Calu3 (cell line): ENCODE measurements at places on chromosomes 3 and 15. TPM values are rescaled to one million over a fixed set of nuclear protein-coding genes. Genes with fewer than 3 reads are reported as not detected.

DNA sequence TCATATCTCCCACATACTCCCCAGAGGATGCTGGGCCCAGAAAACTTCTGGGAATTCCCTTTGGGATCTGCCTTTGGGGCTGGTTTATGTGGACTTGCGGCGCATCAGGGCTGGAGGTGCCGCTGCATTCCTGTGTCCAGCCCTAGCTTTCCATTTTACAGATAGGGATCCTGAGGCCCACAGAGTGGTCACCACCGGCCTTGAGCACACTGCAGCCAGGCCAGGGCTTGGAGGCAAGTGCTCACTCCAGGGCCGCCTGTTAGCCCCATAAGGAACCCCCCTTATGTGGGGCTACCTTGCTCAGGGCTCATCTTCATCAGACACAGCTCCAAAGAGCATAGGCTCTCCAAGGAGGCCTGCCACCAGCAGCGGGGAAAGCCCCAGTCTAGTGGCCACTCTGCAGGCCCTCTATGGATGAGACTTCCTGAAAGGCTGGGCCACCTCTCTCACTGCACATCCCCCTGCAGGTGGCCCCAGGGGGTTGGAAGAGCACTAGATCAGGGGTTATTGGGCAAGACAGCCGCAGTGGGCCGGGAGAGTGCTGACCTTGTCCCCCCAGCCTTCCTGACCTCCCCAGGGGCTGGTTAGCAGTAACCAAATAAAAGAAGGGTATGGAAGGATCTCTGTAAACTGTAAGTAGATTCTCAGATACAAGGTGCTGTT, 9.2 kb upstream of the ATP2B2 start:
- DNase-seq, result no peak

GRCh38 chr15:94584833-94585244, 353.5 kb downstream of the MCTP2 start:
- no peak for DNase-seq

DNA sequence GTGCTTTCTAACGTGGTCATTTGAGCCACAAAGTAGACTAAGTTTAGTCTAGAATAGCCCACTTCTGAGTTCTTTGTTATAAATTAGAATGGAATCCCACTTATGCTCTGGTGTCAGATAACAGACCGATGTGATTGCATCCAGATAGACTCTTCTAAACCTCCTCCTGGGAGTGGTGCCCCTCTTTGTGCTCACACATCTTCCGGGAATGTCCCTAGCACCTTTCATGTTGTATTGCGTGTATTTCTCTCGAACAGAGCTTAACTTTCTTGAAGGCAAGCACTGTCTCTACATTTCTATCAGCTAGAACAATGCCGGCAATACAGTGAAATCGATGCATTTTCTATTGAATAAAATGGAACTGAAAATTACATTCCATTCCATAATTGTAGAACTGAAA, 23.0 kb downstream of the CP start:
- no peak for DNase-seq

The MINAR1 gene
- total RNA-seq, result 2.2 and 2.4 TPM in 2 replicates

DNA sequence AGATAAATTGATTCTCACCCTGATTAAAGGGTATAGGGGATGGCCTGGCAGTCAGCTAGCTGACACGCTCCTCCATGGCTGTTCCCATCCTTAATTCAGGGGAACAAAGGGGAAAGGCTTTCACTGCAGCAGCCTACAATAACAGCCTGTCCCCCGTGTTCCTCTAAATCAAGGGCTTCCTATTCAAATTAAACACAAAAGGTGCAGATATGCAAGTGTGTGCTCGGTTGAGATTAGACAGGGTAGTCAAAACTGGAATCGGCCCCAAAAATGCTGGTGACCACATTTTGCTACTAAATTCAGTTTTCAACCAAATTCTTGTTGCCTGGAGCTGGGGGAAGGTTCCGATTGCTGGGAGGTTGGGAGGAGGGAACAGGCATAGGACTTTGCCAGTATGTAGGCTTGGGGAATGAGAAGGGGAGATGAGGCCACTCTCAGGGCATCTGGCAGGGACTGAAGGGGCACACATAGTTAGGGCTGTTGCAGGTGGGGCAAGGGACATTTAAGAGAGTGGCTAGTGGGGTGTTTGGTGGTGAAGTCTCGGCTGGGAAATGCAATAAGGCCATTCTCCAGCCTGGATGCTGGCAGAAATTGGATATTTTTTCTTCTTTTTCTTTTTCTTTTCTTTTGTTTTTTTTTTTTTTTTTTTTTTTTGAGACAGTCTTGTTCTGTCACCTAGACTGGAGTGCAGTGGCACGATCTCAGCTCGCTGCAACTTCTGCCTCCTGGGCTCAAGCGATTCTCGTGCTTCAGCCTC, 32.9 kb upstream of the CTSH start:
- DNase-seq, result no peak

The ZNF80 gene
- not detected in 2 replicates for total RNA-seq

GRCh38 chr15:56251315-56252095, 7.8 kb upstream of the RFX7 start:
- no peak for DNase-seq

GRCh38 chr15:68815598-68815997, 5.1 kb downstream of the ANP32A start:
- no peak for DNase-seq

- DNase-seq, result no peak
These were observed 10.1 kb upstream of the CHCHD6 start for GRCh38 chr3:126693921-126694320.

DNA sequence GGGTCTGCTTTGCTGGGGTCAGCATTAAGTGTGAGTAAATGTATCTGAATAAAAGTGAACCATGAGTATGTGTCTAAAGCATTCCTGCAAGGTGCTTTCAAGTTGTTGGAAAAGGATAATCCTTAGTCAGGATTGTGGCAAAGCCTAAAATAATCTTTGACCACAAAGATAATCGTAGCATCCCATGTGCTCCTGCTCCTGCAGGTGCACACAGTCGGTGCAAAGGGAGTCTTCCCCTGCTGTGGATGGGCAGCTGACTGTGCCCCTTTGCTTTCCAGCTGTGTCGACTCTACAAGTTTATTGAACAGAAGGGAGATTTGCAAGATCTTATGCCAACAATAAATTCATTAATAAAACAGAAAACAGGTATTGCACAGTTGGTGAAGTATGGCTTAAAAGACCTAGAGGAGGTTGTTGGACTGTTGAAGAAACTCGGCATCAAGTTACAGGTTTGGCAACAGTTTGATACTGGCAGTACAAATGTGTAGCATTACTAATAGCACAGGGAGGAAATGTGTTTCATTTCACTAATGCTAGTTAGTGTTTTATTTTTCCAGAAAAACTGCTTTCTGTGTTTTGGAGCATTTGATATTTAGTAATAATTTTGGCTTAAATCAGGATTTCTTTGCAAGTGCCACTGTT, 22.6 kb downstream of the SRP14 start:
- no peak for DNase-seq

DNA sequence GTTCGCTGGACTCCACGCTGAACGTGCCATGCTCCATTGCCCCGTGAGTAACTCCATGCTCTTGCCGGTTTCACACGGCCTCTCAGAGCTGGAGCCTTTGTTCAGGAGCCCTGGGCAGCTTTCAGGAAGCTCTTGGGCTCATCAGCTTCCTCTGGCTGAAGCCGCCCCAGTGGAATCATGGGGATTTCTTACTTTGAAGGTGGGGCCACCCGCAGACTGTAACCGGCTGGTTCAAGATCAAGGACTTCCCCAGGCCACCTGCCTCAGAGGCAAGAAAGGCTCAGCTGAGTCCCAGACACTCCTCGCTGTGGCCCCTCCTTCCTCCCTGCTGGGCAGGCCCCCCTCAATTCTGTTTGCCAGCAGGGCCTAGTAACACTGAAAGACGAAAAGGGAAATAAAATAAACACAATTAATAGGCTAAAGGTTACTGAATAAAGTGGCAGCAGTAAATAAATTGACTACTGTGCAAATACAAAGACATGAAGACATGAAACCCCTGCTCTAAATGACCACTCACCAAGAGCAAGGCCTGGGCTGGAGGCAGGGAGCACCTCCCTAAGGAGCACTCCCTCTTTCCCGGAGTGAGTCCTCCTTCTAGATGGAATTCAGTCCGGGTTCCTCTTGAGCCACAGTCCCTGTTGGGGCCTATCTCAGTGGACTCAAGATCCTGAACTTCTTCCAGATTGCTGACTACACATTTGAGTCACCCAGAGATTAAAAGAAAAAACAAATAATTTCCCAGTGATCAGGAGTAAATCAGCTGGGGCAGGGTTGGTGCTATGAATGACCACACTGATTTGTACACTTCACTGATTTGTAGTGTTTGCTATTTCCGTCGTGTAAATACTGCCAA, 51.0 kb downstream of the ZDHHC19 start:
- no peak for DNase-seq

DNA sequence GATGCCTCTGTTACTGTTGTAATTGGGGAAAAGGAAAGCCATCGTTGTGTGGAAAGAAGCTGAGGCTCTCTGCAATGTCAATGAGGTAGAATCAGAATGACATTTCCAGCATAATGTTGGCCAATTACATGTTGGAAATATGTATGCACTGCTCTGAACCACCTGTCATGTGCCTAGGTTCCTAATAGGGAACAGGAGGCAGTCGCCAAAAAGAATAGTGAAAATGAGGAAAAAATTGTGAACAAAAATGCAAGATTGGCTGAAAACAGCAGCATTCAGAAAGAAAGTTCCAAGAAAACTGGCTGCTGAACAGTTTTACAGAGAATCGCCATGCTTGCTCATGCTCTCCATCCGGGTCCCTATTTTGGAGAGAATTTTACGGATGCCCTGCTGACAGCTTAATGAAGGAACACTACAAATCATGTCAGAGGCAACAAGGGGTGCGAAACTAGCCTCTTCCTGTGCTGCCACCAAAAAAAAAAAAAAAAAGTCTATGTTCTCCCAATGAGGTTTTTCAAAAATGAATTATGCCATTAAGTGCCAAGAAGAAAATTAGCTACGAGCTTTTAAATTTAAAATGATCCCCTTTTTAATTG, 305.9 kb upstream of the ARRDC4 start:
- DNase-seq, result no peak

DNA sequence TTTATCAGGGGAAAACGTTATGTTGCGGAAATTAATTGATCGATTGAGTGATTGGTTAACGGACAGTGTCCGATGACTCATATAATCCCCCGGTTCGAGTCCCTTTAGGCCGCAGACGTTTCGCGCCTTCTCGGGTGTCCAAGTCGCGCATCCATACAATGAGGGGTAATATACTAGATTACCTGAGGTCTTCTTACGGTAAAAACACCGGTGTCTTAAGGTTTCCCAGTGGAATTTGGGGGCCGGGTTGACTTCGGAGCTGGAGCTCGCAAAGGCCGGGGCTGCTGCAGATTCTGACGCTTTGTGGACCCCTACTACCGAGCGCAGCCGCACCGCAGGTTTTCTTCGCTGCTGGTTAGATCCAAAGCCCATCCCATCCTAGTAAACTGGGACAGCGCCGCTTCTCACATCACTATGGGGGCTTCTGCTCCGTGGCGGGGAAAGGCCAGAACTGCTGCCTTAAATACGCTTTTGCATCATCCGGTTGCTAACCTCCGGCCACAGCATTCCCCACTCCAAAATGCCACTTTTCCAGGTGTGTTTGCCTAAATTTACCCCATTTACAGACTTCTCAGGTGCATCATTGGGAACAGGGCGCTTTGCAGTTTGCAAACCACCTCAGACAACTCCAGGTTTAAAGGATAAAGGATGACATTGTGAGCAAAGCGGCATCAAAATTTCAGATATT, 858 bp upstream of the SACM1L start:
- DNase-seq, result peak; percentile 37
